ENCODE measurements at places on chromosomes 6 and 20.

DNA sequence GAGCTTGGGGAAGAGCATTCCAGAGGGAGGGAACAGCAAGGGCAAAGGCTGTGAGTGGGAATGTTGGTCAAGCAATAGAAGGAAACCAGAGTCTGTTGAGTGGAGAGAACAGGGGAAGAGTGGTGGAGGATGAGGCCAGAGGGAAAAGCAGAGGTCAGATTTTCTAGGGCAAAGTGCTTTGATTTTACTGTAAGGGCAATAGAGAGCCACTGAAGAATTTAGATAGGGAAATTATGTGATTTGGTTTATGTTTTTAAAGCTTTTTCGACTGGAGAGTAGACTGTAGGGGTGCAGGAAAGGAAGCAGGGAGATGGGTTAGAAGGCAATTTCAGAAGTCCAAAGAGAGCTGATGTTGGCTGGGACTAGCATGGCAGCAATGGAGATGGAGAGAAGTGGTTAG lies 4.4 kb downstream of the L3MBTL1 start:
- no peak for DNase-seq

DNA sequence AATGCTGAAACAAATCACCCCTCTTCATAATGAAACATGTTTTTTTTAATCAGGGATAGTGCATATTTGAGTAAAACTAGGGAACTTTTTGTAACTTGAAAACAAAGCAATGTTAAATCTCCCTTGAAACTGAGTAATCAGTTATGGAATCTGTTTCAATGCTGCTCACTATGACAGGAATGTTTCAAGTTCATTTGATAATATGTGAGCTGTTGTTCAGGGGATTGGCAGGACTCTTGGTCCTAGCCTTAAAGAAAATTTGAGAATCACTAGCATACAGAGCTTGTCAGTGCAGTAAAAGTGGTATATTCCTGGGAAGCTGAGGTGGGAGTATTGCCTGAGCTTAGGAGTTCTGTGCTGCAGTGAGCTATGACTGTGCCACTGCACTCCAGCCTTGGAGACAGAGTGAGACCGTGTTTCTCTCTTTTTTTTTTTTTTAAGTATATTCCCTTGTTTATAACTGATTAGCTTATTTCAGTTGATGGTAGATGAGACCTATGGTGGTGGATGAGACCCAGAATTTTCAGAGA lies 21.6 kb upstream of the CALHM6 start:
- no peak for DNase-seq

DNA sequence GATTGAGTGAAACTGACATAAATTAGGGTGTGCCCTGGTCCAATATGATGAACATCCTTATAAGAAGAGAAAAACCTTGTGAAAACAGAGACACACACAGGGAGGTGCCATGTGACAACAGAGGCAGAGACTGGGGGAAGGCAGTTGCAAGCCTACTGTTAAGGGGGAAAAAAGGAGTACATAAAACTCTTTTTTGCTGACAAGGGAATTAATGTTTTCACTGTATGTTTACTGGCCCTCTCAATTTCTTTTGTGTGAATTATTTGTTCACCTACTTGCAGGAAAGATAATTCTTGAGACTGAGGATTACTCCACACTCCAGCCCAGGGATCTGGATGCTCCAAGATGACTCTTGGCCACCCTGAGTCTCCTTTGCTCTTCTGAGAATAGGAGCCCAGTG lies 12.1 kb upstream of the NRSN1 start:
- no peak for DNase-seq

DNA sequence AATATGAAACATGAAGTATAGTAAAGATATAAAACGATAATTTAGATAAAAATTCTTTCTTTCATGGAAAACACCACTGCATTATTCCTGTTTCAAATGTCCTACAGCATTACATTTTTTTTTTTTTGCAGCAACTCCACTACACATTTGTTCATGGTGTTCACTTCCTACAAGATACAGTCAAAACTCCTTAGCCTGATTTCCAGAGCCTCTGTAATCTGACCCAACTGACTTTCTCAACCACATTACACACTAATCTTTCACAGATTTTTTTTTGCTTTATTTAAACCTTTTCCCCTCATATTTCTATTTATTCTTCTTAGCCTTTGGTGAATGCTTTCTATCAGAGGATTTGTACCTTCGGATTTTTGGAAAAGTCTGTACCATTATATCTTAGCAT lies 176.5 kb upstream of the PDE7B start:
- no peak for DNase-seq

DNA sequence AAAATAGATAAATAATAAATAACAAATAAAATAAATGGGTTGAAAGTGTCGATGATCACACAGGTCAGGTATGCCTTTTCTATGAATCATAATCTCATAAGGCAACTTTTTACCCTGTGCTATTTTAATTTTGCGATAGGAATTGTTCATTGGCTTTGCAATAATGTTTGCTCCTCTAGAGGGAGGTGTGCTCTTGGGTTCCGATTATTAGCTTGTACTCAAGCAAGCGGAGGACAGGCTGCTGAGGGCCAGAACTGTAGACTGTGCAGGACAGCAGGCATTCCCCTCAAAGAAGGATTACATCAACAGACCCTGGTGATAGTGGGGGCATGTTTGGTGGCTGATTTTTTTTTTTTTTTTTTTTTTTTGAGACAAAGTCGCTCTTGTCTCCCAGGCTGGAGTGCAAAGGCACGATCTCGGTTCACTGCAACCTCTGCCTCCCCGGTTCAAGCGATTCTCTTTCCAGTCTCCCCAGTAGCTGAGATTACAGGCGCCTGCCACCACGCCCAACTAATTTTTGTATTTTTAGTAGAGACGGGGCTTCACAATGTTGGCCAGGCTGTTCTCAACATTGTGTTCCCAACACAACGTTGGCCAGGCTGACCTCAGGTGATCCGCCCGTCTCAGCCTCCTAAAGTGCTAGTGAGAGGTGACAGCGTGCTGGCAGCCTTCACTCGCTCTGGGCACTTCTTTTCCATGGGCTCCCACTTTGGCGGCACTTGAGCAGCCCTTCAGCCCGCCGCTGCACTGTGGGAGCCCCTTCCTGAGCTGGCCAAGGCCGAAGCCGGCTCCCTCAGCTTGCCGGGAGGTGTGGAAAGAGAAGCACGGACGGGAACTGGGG lies 35.6 kb downstream of the RIOK1 start:
- DNase-seq = no peak

DNA sequence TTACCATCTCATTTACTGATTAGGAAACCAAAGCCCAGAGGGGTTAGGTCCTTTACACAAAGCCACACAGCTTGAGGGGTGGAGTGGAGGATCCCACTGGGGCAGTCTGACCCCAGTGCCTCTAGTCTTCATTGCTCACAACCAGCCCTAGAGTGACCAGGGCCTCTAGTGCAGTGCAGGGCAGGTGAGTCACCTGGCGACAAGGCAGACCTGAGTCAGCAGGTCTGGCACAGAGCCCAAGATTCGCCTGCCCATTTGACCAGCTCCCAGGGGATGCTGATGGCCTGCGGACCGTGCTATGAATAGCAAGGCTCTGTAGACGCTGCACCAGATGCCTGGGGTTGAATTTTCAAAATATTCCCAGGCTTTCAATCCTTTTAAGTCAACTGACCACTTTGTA lies 29.9 kb downstream of the CDH26 start:
- no peak for DNase-seq

- DNase-seq = no peak
These were observed 77.2 kb upstream of the ECI2 start for GRCh38 chr6:4212588-4212987.

DNA sequence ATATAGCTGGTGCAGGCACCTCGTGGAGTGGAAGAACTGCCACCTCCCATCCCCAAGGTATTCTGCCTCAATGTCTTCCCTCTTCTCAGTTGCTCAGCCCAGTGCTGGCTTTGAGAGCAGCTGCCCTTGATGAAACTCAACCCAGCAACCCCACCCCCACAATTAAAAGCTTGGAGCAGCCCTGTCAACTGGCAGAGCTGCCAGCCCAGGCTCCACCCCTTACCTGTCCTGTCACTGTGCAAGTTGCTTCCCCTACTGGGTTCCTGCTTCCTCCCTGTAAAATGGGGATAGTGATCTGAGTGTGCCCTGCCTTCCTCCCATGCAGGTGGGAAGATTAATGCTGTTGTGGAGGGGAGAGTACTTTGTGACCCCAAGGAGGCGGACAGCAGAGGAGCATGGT lies 4.5 kb downstream of the TMEM63B start:
- DNase-seq = no peak

- no peak for DNase-seq
These were observed 765 bp downstream of the IRAK1BP1 start for GRCh38 chr6:78868116-78868515.

- DNase-seq = no peak
These were observed 333.4 kb upstream of the CHD6 start for GRCh38 chr20:41951615-41952014.

- no peak for DNase-seq
These were observed 36.6 kb downstream of the PTPN1 start for GRCh38 chr20:50546729-50547314.

DNA sequence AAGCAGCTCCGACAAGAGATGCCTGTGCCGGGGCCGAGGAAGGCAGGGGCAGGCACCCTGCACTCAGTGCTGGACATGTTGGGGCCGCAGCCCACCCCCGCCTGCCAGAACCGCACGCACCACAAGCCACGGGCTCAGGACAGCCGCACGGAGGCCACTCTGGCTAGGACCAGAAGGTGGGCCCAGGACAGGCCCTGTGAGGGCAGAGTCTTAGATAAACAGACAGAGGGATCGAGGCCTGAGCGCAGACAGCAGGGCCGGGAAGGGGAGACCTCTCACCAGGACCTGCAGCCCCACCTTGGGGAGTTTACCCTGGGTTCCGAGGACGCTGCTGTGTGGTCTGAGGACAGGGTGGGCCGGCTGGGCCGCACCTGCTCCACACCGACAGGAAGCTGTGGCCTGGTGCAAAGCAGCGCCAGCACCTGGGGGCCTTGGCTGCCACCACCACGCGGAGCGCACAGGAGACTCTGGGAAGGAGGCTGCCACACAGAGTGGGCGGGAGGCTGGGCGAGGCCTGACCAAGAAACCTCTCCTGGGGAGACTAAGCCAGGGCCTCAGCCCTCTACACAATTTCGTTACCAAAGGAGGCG lies 32.0 kb downstream of the KCNQ2 start:
- DNase-seq = no peak

DNA sequence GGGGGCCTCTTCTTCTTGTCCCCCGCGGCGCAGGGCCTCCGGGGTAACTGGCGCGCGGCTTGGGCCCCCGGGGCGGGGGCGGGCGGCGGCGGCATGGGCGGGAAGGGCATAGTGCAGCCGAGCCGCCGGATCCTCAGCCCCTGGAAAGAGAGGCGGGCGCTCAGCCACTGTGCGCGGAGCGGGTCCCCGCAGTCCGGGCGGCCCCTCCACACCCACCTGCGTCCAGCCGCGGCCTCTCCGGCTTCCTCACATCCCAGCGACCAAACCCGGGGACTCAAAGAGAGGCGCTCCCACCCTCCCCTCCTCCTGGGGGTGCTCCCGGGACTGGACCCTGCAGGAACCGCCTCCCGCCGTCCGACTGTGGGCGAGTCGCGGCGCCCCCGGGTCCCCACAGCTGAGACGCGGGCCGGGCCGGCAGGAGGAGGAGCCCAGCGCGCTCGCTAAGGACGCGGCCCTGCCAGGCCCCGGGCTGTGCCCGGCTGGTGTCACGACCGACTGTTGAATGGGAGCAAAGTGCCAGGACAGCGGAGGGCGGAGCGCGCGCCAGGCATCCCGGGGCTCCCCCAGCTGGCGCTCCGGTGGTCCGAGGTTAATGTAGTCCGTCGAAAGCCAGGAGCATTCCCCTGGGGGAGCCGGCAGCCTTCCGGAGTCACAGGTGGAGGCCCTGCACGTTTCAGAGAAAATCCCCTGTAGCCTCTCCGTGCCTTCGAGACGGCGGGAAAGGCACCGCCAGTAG lies at the start of gene PRR18:
TSS of gene PRR18 (minus strand) at position 360 of the 736 bp plus-strand sequence. CDS start at position 110, 250 bp downstream.
- DNase-seq = no peak

GRCh38 chr6:11143394-11144371 lies 32.2 kb upstream of the ERVFRD-1 start:
- no peak for DNase-seq

DNA sequence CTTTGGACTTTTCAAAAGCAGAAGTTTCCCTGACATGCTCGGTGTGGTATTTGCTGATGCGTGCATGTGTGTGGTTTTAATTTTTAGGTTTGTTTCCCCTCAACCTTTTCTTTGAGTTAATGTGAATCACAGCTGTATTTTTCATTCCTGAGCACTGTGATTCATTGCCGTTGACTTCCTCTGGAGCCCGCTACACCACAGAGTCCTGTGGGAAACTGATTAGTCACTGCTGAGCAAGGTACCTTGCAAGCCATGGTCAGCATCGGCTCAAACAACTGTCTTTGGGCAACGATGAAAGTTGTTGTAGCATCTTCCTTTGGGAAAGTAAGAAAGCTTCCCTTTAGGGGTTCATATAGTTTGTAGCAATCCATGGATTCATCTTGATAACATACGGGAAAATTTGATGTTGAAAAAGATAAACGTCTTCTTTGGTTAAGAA lies 57.5 kb downstream of the RIN2 start:
- no peak for DNase-seq

DNA sequence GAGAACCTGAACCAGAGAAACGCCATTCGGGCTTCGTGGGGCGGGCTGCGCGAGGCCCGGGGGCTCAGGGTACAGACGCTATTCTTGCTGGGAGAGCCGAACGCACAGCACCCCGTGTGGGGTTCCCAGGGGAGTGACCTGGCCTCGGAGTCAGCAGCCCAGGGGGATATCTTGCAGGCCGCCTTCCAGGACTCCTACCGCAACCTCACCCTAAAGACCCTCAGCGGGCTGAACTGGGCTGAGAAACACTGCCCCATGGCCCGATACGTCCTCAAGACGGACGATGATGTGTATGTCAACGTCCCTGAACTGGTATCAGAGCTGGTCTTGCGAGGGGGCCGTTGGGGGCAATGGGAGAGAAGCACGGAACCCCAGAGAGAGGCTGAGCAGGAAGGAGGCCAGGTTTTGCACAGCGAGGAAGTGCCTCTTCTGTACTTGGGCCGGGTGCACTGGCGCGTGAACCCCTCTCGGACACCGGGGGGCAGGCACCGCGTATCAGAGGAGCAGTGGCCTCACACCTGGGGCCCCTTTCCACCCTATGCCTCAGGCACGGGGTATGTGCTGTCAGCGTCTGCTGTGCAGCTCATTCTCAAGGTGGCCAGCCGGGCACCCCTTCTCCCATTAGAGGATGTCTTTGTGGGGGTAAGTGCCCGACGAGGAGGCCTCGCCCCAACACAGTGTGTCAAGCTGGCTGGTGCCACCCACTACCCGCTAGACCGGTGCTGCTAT lies 904 bp downstream of the B3GALT4 start:
- peak; percentile 21 for DNase-seq

GRCh38 chr6:30862156-30862875 lies 22.0 kb upstream of the DDR1 start:
- DNase-seq = no peak

DNA sequence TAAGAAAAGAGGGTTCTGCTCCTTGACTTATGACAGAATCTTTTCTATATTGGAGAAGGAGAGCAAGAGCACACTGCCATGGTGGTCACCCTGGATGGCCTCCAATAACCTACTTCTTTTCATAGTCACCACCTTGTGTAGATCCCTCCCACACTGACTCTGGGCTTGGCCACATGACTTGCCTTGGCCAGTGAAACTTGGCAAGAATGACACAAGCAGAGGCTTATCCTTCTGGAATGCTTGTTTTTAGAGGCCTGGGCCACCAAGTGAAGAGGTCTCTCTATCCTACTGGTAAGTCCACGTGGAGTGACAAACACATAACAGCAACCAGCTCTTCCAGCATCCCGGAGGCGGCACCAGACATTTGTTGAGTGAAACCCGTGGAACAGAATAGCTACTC lies 349.4 kb upstream of the JARID2 start:
- DNase-seq = no peak

GRCh38 chr6:94733066-94733465 lies 844.3 kb upstream of the MANEA start:
- no peak for DNase-seq

- no peak for DNase-seq
These were observed 61.4 kb downstream of the PDSS2 start for GRCh38 chr6:107398001-107398400.

- DNase-seq = no peak
These were observed 13.7 kb downstream of the ABHD12 start for GRCh38 chr20:25376886-25377285.
